Activated CD4-positive, alpha-beta T cell treated with anti-CD3 and anti-CD28 coated beads, Interleukin-2, amount 10 ng/mL, durations not matched to agents 24 days and 14 days (primary cell): ENCODE measurements at places on chromosomes 2 and 18.

GRCh38 chr18:37443325-37444055, 122.1 kb downstream of the CELF4 start:
- no peak for DNase-seq

DNA sequence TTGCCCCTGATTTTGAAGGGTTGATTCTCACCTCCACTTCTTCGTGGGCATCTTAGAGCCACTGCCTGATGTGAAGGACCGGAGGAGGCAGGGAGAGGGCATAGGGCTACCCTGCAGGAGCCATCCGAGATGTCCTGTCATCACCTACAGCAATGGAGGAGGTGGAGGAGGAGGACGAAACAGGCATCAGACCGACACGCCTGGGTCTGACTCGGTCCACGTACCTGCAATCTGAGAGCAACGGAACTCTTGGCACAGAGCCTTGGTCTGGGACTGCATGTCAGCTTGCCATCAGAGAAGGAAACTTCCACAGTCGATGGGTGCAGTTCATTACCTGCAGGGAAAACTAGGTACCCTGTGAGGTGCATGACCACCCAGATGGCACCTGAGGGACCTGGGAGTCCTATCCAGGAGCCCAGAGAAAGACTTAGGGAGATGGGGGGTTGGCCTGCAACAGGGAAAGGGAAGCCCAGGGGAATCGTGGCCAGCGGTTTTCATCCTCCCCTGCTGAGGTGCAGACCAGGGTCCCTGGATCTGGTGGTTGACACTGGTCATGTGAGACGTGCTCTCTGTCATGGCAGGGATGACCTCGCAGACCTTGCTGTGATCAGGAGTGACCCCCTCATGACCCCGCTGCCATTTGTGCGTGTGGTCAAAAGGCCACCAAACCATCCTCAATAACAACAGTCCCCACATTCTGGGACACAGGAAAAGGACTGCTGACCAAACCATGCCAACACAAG, 190.8 kb downstream of the SEPTIN10 start:
- DNase-seq, result no peak

- no peak for DNase-seq
Observed at GRCh38 chr2:181172676-181173075, 192.3 kb downstream of the UBE2E3 start.

- no peak for DNase-seq
Observed at GRCh38 chr2:130766037-130766436, 10.7 kb downstream of the AMER3 start.

- no peak for DNase-seq
Observed at GRCh38 chr18:68394705-68395104, 320.2 kb downstream of the TMX3 start.

DNA sequence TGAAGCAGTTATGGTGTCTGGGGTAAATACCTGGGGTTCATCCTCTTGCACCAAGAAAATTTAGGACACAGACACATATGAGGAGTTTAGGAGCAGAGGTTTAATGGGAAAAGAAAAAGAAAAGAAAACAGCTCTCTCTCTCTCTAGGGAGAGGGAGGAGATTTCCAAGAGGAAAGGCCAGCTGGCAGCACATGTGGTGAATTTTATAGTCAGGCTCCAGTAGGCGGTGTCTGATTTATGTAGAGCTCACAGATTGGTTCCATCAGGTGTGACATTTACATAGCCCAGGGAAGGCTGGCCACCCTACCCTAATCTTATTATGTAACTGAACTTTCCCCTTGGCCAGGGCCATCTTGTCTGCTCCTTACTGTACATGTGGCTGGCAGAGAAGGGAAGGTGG, 297.5 kb upstream of the RGPD4 start:
- no peak for DNase-seq

DNA sequence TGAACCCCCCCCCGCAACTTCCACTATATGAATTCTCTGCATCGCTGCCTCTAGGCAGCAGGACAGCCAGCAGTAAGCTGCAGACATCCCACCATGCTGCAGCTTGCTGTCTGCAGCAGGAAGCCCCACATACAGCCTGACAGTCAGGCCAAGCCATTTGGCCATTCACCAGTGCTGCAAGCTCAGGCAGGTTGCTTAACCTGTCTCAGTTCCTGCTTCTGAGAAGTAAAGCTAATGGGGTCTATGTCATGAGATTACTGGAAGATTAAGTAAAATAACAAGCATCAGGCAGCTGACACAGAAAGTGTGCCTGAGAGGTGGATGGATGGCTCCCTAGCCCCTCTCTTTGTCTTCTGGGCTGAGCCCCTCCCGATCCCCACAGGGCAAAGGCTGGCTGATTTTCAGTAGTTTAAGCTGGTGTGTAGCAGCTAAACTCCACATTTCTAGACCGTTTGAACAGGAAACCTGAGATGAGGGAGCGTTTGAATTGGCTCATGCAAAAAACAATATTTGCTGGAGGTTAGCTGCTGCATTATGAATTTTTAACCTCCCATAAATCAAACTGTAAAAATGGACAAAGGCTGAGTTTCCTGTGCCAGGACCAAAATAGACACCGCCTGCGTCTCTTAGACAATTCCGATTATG, 193.8 kb upstream of the ARL4C start:
- DNase-seq, result no peak

GRCh38 chr18:79964330-79965118, at the start of gene HSBP1L1:
TSS of gene HSBP1L1 (plus strand) at chr18:79964643. CDS start at chr18:79964736, 93 bp downstream.
- peak; percentile 94 for DNase-seq

- DNase-seq, result no peak
Observed at GRCh38 chr2:71608034-71608433, 154.7 kb downstream of the DYSF start.

GRCh38 chr2:20423847-20424246, 23.0 kb upstream of the RHOB start:
- DNase-seq, result no peak

DNA sequence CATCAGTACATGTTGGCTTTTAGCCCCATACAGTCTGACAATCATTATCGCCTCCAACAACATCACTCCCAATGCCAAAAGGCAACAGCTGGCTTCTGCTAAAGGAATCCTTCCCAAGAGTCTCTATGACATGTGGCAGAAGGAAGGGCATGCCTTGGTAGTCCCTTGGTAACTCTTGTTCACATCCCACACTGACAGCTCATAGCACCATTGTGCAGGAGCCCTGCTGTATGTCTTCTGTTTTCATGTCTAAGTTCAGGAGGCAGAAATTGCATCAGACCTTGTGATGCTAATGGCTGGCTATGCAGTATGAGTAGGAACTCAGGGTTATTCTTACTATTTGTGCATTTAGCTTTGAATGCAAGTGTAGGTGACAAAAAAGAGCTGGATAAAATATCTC, 392.1 kb downstream of the PTH2R start:
- DNase-seq, result no peak

- no peak for DNase-seq
Observed at GRCh38 chr2:18824915-18825314, 235.5 kb upstream of the NT5C1B start.

GRCh38 chr2:102839668-102840388, 78.0 kb downstream of the TMEM182 start:
- peak; percentile 80 for DNase-seq

DNA sequence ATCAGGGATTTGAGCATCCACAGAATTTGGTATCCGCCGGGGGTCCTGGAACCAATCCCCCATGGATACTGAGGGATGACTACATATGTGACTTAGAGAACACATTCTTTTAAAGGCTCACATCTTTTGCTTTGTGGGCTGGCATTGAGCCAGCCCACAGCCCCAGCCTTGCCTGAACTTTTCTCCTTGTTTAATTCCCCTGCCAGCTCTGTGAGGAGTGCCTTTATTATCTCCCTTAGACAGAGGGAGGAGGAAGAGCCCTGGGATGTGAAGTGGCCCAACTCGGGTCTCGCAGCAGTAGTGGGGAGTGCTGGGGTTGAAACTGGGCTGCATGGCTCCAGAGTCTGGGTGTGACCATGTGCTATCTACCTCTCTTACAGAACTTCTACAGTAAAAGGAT, 7.6 kb downstream of the TTC39C start:
- DNase-seq, result no peak

DNA sequence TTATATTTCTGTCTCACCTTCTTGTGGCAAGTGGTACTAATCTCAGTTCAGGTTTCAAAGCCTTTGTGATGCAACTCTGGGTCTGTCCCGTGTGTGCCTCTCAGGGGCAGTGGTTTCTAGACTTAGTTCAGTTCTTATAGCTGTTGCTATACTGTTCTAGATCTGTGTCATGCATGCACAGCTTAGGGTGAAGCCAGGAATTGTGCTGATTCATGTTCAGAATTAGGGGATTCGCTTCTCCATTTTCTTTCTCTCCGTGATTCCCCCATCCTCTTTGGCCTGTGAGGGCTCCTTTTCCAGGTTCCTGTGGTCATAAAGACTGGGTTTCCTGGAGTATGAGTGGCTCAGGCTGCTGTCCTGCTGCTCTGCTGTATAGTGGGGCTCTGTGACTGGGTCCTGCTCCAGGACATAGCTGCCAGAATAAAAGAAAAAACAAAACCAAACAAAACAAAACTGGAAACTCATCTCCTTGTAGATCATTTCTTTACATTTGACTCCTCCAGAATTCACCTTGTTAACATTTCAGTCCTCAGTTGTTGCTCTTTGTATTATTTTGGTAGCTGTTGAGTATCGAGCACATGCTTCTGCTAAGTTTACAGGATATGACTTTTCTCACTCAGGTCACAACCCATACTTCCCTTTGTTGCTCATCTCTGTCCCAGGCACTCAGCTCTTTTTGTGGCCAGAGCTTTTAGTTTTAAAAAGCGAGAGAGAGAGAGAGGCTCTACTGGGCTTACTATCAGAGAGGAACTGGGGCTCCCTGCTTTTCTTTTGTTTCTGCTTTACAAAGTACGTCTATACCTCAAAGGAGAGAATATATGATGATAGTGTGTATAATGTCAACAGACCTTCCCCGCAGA, 34.2 kb downstream of the CERS6 start:
- peak; percentile 83 for DNase-seq

DNA sequence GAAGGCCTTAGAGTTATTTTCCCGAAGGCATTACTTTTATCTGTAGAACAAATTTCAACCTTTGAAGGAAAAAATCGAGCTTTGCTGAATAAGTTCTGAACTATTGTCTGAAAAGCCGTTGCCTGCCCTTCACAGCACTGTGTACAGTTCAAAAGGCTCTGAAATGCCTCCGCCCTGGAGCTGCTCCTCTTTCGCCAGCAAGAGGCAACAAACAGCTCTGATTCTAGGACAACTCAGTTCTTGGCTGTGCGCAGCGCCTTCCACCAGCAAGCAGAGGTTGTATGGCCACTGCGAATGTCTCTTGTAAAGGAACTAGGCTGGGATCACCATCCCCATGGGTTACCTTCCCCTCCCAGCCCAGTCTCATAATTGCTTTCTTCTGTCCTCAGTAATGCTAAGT, 308.5 kb downstream of the GBX2 start:
- DNase-seq, result no peak

GRCh38 chr2:139850254-139850890, 1070.2 kb upstream of the NXPH2 start:
- no peak for DNase-seq

DNA sequence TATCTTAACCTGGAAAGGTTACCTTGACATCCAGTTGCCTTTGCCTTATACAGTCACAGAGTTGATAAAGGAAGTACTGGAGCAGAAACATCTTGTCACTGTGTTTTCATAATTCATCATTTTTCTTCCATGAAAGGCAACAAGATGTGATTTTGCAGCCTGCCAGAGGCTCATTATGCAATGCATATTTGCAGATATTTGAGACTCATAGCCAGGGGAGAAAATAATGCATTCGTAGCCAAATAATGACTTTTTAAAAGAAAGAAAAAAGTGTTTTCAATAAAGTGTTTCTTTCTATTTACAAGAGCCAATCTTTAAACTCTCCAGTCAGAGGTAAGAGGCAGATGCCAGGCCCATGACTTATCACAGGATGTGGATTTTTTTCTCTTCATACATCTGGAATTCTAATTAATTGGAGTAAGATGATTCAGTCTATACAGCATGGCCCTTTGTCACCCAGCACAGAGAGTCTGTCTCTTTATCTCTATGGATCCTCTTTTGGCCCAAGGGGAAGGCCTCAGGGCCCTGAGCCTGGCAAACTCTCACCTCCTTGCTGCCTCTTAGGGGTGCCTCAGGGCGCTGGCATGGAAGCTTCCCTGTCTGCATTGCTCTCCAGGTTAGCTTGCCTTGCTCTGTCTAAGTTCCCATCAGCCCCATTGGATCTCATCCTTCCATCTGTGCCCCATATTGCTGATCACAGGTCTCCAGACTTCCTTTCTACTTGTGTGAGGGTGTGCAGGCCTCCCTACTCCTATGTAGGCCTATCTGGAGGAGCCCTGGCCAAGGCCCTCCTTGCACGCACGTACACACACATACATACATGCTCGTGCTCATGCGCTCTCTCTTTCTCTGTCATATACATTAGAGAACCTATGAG, 247.7 kb downstream of the TPGS2 start:
- DNase-seq, result peak; percentile 6

DNA sequence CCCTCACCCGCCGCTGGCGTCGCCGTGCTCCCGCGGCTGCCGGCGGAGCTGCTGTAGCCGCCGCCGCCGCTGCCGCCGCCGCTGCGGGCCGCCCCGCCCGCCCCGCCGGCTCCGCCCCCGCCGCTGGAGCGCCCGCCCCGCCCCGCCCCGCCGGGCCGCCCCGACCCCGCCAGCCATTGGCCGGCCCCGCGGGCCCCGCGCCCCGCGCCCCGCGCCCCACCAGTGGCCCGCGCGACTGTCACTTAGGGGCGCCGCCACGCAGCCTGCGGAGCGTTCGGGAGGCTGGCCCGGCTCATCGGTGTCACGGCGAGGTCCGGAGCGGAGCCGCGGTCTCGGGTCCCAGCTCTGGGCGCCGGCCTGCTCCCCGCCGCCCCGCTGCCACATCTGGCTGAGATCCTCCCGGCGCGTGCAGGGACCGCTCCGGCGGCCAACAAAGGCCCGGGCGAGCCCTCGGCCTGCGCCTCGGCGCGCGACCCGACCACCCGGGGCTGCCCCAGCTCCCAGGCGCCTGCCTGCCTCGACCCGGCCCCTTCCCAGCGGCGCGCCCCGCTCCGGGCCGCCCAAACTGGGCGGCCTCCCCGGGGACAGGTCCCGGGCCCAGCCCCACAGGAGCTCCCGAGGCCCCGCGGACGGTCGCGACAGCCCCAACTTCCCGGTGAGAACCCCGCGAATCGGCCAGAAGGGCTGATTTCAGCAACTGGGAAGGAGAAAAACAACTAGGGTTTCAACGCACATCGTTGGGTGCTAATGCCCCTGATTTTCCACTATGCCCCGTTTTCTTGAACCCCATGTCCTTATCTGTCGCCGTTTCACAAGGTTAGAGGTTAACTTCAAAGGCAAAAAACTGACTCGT, at the start of gene MGAT4A:
Gene MGAT4A (minus strand): TSS at position 92 of the 853 bp plus-strand sequence. CDS start 4,800 bp downstream, outside the sequence.
- peak; percentile 95 for DNase-seq

GRCh38 chr18:49359732-49360444, 100.6 kb downstream of the DYM start:
- no peak for DNase-seq

DNA sequence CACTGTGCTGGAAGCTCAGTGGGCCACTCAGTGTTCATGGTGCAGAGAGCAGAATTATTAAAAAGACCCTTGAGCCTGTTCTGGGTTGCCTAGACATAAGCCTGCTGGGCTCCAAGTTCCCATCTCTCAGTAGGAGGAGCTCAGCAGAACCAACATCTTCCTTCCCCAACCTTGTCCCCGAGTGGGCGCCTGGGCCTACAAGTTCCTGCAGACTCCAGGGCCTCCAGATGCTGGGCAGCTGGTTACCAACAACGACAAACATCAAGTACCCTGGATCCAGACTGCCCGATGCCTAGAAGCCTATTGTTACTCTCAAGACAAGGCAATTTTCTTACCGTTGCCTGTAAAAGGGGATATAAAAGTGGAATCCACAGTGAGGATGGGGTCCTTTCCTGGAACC, 214.2 kb downstream of the HAUS1 start:
- DNase-seq, result no peak

- no peak for DNase-seq
Observed at GRCh38 chr18:22273101-22274039, 104.0 kb downstream of the GATA6 start.
